ENCODE measurements at places on chromosomes 12 and 14. TPM values are rescaled to one million over a fixed set of nuclear protein-coding genes. Genes with fewer than 3 reads are reported as not detected.

CD163 gene
- not detected for total RNA-seq

SELPLG gene
- not detected for total RNA-seq

COL2A1 gene
- total RNA-seq = not detected

ZNF641 gene
- 3.5 TPM for total RNA-seq

KCNA5 gene
- not detected for total RNA-seq

CMKLR1 gene
- total RNA-seq = not detected

ZNF268 gene
- 17.1 TPM for total RNA-seq

TAS2R19 gene
- total RNA-seq = not detected

PLEKHD1 gene
- total RNA-seq = not detected

DNA sequence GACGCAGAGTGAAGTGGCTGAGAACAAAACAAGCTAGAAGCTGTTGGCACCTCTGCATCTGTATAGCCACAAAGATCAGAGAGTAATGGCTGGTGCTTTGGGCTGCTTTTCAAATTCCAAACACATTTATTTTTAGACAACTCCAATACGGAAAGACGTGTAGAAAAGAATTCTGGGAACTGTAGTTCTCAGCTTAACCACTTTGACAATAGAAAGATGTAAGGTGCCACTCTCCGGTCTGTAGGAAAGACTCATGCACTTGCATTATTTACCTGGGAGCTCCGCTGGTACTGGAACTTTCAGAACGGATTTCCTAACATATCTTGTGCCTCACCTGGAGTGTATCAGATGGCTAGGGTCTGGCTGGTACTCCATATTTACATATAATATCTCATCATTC, 1.8 kb upstream of the OR4K2 start:
- no peak for DNase-seq

GRCh38 chr14:60933920-60934655, 46.8 kb downstream of the TRMT5 start:
- DNase-seq = no peak

- no peak for DNase-seq
Observed at GRCh38 chr12:15038137-15038536, 65.3 kb downstream of the PDE6H start.

GRCh38 chr12:6280053-6280469, 30.4 kb upstream of the PLEKHG6 start:
- peak; percentile 78 for DNase-seq

GRCh38 chr14:29352706-29353080, 575.0 kb downstream of the PRKD1 start:
- DNase-seq = no peak

- DNase-seq = peak; percentile 47
Observed at GRCh38 chr12:12217018-12217359, 49.9 kb downstream of the LRP6 start.

DNA sequence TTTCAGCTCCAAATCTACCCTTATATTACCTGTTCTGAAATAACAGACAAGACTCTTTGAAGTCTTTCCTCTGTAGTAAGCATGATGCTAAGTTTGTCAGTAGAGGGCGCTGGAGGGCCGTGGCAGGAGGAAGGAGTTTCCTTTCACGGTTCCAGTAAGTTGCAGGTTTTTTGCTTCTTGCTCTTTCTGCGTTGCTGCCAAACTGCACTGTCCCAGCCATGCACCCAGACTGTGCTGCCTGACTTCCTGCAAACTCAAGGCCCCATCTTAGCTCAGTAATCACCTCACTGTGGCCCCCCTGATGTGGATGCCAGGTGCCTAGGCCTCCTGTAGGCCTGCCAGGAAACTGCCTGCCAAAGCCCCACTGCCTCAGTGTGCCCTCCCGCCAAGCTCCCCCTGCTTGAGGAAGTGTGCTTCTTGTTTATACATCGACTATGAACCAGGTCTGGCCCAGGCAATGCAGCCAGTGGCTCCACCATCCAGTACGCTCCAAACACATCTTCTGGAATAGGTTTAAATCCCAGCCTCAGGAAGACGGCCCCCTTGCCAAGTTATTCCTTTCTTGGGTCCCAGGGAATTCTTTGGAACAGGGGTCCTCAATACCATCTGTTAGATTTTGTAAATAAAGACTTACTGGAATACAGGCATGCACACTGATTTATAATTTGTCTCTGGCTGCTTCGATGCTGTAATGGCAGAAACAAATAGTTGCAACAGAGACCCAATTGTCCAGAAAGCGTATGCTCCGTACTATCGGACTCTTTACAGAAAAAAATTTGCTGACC, 193.7 kb upstream of the LRIG3 start:
- peak; percentile 72 for DNase-seq

DNA sequence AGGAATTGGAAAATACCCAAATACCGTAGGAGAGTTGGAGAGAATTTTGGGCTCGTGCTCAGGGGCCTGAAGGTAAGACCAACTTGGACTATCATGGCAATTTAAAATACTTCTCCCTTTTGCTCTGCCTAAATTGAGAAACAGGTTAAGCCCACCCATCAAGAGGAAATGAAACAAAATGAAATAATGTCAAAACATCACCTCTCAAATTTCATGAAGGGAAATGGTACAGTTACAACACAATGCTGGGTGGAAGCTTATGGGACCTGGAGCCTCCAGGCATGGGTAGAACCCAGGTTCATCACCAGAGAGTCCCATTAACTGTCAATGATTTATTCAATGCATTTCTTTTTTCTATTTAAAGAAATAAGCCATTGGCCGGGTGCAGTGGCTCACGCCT, 33.7 kb downstream of the FOS start:
- DNase-seq = no peak

DNA sequence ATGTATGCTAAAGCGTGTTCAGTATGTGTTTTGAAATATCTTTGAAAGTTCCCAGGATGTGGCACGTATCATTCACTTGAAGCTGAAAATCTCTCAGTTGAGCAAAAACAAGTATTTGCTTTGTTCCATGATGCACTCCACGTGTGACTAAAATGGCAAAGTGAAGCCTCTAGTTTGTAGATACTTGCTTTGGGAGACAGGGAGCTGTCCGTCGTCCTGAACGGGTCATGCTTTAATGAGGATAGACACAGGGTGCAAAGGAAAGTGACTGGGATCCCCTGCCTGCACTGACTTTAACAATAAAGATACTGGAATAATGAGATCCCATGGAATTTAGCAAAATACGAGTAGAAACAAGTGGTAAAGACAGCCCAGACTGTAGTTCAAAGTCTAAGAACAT, 991.4 kb downstream of the NRXN3 start:
- DNase-seq = no peak

GRCh38 chr12:122190842-122191668, 8.1 kb downstream of the LRRC43 start:
- DNase-seq = peak; percentile 53

DNA sequence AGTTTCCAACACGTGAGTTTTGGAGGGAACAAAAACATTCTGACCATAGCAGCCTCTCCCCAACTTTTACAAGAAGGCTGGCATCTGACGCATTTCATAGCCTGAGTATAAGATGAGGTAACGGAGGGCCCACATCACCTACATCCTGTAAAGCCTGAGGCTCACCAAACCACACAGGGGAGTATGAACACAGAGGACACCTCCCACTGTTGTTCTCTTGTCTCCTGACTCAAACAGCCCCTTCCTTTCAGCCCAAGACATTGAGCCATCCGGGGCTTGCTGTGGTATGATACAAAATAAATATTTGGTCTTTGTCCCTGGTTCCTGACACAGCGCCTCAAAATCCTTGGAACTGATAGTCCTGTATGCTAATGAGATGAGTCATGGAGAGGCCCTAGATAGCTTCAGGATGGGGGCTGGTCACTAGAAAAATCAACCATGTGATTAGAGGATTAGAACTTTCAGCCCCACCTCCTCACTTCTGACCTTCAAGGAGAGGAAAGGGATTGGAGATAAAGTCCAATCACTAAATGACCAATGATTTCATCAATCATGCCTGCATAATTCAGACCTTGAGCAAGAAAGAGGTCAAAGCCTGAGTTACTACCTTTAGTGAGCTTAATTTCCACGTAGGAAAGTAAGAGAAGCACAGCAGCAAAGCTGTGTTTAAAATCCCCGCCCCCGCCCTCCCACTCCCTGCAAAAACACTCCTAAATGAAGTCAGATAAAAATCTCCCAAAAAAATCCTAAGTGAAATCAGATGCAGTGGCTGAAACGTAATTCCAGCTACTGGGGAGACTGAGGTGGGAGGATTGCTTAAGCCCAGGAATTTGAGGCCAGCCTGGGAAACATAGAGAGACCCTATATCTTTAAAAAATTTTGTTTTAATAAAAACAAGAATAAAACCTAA, 236.4 kb downstream of the PCNX1 start:
- DNase-seq = peak; percentile 39

DNA sequence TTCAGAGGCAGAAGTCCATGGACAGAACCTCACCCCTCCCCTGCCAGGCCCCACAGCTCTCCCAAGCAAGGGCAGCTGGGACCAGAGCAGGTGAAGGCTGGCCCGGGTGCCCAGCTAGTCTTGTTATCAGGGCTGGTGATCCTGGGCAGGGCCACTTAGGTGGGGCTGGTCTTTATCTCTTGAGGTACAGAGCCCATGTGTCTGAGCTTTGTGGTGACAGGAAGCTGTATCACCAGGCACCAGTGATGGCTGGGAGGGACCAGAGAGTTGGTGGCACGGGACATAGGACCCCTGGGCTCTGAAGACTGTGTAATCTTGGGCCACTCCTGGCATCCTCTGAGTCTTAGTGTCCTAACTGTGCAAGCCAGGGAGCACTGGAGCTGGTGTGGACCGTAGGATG, 12.8 kb upstream of the HPD start:
- no peak for DNase-seq

DNA sequence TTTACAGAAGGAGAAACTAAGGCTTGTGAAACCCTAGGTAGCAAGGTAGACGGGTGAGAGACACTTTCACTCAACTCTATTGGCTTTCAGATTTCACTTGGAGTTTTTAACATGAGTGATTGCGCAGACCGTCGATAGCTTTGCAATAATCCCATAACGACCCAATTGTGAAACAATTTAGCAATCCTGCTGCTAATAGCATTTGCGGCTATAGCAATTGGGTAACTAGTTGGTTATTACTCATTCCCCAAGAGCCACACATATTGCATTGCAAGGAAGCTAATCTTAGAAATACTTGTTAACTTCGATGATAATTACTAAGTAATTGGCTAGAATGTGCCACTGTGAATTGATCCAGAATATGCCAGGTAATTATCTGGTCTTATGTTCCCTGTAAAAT, 159.9 kb upstream of the NOS1 start:
- no peak for DNase-seq

DNA sequence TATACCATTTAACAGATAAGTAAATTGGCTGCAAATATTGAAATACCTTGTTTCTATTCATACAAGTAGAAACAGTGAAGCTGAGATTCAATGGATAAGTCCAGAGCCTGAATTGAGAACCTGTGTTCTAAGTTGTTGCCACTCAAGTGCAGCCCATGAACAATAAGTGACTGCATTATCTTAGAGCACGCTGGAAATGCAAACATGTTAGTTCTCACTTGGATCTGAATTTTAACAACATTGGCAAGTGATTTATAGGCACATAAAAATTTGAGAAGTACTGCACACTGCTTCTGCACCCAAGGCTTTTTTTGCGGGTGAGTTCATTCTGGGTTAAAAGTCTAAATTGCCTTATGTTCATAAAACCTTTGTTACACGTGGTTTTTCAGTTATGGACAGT, 484.3 kb downstream of the NAV3 start:
- no peak for DNase-seq

DNA sequence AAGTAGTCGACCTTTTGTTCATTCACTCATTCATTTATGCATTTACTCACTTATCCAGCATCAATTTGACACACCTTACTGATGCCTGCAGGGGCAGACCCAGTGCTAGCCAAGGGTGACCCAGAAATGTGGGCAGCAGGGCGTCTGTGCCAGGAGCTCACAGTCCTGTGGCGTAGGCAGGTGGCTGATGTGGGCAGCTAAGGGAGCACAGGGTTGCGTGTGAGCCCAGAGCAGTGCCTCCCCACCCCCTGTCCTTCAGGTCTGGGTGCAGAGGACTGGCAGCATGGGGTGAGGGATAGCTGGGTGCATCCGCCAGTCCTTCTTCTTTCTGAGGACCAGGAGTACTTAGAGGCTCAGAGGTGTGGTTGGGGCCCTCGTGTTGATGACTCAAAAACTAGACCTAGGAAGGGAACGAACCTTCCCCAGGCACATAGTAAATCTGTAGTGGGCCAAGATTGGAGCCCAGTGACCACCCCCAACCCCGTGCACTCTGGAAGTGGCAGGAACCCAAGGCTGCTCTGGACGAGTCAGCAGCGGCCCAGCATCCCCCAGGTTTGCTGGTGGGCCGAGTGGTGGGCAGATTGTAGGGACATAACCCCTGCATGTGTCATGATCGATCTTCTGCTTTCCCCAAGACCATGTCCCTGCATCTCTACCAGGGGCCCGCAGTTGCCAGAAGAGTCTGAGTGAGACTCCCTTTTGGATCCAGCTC, 63.9 kb downstream of the BEGAIN start:
- DNase-seq = no peak

DNA sequence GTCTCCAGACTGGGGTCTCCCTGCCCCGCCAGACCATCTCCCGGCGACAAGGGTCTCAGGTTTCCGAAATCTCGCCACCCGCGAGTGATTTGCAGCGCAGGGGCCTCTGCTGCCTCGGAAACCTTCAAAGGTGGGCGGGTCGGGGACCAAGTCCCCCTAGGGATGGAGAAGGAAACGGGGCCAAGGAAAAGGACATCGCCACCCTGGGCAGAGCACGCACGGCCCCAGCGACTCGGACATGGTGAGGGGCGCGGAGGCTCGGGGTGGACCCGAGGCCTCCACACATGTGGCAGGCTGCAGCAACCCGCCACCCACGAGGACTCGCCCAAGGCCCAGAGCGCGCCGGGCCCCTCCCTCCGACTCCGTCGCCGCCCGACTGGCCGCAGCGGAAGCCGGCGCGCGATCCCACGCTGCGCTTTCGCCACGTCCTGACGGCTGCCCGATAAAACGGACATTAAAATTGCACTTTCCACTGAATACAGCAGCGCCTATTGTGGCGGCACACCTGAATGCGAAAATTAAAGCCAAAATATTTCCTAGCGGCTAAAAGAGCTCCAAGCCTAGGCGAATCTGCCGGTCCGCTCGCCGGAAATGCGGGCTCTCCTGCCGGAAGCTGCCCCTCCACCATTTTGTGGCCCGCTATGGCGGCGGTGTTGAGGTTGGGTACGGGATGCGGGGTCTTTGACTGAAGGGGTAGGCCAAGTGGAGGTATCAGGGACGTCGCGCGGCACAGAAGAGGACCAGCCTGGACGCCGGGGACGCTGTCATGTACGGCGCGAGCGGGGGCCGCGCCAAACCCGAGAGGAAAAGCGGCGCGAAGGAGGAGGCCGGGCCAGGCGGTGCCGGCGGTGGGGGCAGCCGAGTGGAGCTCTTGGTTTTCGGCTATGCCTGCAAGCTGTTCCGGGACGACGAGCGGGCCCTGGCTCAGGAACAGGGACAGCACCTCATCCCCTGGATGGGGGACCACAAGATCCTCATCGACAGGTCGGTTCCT, at the start of gene SFSWAP:
Gene SFSWAP (plus strand): TSS at position 627 of the 994 bp plus-strand sequence. CDS start 140 bp downstream, at position 767.
- DNase-seq = peak; percentile 88

DNA sequence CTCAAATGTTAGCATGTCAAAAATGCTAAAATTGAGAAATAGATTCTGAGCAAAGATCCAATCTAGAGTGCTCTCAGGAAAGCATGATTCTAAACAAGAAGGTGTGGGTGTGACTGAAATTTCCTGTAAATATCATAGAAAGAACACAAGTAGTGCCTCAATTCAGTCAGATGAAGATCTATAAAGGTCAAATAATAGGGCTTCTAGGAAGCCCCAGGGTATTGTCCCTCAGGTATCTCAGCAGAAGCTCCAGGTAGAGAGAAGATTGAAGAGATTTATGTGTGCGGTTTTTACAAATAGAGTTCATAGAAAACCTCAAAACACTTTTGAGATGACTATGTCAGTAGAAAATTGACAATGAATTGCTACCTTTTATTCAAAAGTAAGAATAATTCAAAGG, 13.0 kb downstream of the KLRD1 start:
- DNase-seq = no peak

Data from Caki2 (cell line).